ENCODE measurements at places on chromosomes 12 and 14. TPM values are rescaled to one million over a fixed set of nuclear protein-coding genes. Genes with fewer than 3 reads are reported as not detected.

The SIX6 gene
- total RNA-seq = not detected

The INSM2 gene
- total RNA-seq = not detected

The FOXJ2 gene
- 12.2 TPM for total RNA-seq

The A2ML1 gene
- total RNA-seq = not detected

The LIN7A gene
- total RNA-seq = 1.8 TPM

The AKAP6 gene
- 2.0 TPM for total RNA-seq

The CNTN1 gene
- 2.4 TPM for total RNA-seq

The PELI2 gene
- total RNA-seq = 6.8 TPM

The RTN1 gene
- 0.13 TPM for total RNA-seq

The RESF1 gene
- total RNA-seq = 18.9 TPM

The SYNE2 gene
- total RNA-seq = 65.3 TPM

The BLTP3B gene
- 12.4 TPM for total RNA-seq

The SERPINA5 gene
- 0.63 TPM for total RNA-seq

Measured in mesangial cell (primary cell).